ENCODE measurements at places on chromosomes 12 and 14.
A peak's percentile ranks its signal among the peaks of the same experiment; 100 is the strongest.

- DNase-seq, result no peak
These were observed 9.5 kb downstream of the OR10AD1 start for GRCh38 chr12:48193623-48194022.

- no peak for DNase-seq
These were observed 359.8 kb downstream of the BTG1 start for GRCh38 chr12:91785655-91786498.

- no peak for DNase-seq
These were observed 463.2 kb downstream of the BCL11B start for GRCh38 chr14:98808494-98809407.

- no peak for DNase-seq
These were observed 39.5 kb upstream of the DACT1 start for GRCh38 chr14:58598028-58598803.

DNA sequence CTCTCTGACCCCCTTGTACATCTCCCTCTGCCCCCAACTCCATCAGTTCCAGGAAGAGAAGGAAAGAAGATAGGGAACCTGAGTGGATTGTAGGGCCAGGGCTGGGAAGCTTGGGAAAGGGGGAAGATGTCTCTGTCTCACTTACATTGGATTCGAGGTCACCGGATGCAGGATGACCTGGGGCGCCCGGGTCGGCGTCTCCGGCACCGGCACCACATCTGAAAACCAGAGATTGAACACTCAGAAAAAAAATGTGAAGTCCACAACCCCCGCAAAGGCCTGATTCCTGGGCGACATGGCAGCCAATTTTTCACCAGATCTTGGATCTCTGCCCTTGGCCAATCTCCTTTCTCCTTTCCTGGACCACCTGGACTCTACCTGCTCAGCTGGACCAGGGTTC is 169.4 kb upstream of the NOS1 start:
- DNase-seq, result no peak

DNA sequence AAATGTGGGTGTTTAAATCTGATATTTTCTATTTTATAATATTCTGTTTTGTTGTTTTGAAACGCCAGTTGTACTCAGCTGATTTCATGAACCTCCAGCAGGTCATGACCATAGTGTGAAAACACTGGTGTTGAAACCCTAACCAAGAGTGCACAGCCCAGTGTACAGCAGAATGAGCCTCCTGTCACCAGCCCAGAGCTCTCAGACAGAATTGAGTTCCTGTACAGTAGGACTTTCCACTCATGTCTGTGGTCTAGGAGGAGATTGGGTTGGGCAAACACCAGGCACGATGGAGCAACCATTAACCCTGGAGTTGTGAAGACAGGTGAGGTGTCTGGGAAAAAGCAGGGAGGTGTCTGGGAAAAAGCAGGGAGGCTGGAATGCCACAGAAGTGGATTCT is 908.8 kb downstream of the VRK1 start:
- no peak for DNase-seq

DNA sequence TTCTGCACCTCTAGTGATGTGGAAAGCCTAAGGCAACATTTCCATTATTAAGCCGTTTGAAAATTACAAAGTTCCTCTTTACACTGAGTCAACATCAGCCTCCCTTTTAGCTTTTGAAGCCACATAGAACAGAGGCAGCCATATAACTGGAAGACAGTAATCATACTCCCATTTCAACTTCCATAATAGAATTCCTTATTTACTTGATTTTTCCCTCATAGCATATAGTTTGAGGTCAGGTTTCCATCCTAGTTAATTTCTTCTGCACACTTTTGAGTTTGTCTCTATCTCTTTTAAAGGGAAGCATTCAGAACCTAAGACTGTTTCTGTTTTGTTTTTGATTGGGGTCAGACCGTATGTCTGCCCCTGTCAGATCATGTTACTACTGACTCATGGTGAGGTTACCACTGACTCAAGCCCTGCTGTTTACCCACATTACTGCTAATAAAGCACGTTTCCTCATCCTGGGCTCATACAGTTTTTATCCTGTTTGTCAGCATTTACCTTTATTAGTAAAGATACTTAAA is 161.0 kb downstream of the SLC38A4 start:
- no peak for DNase-seq

DNA sequence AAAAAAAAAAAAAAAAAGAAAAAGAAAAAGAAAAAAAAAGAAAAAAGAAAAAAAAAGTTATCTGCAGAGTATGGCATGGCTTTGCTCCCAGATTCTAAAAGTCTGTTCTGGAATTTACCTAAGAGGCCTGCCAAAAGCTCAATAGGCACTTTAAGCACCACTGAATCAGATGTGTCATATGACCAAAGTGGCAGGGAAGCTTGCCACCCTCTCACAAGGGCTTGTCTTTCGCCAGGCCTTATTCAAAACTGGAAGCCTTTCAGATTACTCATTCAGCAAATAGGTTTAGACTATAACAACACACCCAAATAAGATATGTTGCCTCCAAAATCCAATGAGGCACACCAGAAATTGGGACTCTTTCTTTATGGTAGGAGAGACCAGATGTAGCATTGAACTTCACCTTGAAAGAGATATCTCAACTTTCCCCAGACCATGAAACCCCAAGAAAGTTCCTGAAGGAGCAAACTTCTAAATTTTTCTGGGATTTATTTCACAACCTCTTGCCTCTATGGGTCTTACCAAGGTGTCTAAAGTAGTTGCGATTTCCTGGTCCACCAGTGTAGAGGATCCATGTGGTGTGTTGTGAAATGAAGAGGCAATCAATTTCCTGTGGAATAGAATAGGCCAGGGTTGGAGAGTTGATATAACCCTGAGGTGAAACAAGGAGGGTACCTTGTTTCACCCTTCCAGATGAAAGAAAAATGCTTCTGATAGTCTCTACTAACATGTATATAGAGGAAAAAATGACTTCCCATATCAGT is 218.8 kb downstream of the DAD1 start:
- DNase-seq, result no peak

- DNase-seq, result no peak
These were observed 191.9 kb downstream of the NUBPL start for GRCh38 chr14:31752867-31753661.

GRCh38 chr12:97595936-97596335 is 133.3 kb downstream of the RMST start:
- no peak for DNase-seq

DNA sequence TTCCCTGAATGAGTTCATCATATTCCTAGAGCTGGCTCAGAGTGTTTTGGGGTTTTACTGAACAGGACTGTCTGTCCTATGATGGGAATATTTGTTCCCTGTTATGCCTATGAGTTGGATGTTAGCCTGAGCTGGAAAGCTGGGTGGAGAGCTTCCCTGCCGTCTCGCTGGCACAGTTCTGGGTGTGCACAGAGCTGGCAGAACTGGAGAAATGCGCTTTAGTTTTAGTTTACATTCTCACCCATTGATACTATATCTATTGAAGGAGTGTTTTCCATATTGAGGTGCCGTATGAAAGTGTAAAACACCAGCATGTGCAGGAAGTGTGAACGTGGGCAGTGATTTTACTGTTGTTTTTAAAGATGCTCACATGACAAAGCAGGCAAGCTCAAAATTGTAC is 462.3 kb downstream of the EGLN3 start:
- DNase-seq, result no peak

DNA sequence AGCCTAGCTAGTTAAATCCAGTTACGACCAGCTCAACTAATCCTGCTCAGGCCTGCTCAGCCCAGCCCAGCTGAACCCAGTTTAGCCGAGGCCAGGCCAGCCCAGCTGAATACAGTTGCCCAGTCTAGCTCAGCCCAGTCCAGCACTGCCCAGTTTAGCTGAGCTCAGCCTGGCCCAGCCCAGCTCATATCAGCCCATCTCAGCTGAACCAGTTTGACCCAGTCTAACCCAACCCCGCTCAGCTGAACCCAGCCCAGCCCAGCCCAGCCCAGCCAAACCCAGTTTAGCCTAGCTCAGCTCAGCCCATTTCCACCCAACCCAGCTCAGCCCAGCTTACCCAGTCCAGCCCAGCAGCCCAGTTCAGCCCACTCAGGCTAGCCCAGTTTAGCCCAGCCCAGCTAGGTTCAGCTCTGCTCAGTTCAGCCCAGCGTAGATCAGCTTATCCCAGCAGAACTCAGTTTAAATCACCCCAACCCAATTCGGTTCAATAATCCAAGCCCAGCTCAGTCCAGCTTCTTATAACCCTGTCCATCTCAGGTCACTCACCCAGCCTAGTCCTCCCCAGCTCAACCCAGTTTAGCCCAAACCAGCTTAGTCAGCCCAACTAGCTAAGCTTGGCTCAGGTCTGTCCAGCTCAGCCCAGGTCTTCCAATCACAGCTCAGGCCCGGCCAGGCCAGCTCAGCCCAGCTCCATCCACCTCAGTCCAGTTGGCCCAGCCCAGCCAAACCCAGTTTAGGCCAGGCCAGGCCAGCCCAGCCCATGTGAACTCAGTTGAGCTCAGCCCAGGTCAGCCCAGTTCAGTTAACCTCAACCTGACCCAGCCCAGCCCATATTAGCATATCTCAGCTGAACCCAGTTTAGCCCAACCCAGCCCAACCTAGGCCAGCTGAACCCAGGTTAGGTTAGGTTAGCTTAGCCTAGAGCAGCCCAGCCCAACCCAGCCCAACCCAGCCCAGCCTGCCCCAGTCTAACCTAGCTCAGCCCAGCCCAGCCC is 76.7 kb downstream of the TMEM121 start:
- no peak for DNase-seq

GRCh38 chr12:47604221-47604873 is 101.5 kb downstream of the RPAP3 start:
- no peak for DNase-seq

DNA sequence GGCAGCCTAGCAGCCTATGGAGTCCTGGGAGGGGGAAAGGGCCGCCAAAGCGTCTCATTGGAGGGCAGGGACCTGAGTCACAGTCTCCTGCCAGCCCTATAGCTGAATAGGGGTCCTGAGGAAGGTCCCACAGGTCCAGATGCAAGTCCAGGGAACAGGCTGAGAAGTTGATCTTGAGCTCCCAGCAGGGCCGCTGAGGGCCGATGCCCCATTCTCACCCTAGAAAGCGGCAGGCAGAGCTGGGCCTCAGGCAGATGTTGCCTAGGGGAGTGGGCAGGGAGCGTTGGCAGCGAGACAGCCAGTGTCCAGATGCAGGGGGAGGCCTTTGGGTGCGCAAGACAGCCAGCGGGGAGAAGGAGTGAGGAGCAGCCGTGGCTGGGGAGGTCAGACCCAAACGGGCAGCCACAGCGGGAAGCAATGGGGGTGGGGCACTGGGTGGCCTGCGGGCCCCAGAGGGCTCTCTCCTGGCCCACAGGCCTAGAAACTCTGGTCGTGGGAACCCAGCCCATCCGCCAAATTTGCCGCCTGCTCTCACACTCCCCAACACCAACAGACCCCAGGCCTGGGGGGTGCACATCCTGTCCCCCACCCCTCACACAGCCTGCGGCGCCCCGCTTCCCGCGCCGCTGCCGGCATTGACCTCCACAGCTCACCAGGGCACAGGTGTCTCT is 1.1 kb downstream of the HDAC7 start:
- DNase-seq, result no peak

DNA sequence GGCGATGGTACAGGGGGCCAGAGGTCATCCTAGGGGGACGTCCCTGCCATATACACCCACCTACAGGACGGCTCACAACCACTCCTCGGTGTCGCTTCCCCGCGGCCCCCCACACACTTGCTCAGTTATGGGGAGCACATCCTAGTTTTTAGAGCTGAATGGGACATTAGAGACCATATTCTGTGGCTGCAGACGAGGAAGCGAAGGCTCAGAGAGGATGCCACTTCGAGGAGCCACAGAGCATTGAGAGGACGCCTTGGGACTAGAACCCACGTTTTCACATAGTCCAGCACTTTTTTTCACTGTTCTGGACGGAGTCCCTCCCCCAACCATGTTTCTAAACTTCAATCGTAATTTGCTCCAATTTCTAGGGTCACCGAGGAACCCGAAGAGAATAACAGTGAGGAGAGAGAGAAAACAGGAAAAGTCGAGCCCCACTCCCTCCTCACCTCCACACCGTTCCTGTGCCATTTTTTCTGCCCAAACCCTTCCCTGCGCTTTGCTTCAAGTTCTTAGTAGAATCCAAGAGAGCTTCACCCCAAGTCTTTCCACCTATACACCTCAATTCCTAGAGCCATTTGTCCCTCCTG is 641 bp upstream of the ASCL1 start:
- DNase-seq, result no peak

DNA sequence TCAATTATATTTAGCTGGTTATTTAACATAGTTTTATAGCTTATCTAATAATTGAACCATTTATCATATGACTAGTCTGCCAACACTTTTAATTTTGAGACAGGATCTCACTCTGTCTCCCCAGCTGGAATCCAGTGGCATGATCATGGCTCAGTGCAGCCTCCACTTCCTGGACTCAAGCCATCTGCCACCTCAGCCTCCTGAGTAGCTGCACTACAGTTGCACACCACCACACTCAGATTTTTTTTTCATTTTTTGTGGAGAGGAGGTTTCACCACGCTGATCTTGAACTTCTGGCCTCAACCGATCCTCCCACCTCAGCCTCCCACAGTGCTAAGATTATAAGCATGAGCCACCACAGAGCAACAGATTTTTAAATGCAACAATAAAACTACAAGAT is 151.4 kb upstream of the MDGA2 start:
- no peak for DNase-seq

GRCh38 chr12:113912760-113913329 is 53.3 kb downstream of the RBM19 start:
- peak; percentile 19 for DNase-seq

DNA sequence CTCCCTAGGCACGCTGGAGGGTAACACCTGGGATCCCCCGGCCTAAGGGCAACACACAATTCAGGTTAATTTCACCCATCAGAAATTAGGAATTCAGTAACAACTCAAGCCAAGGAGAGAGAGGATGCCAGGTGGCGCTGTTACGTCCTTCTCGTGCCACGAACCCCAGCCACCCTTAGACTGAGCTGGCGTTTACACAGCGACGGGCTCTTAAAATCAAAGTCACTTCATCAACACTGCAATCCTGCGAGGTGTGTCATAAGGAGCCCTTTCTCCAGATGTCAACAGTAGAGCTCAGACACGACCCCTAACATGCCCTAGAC is 110.6 kb upstream of the TMEM132D start:
- DNase-seq, result no peak

GRCh38 chr14:87628780-87629179 is 364.2 kb downstream of the GALC start:
- no peak for DNase-seq

- DNase-seq, result no peak
These were observed 6.5 kb upstream of the DRAM1 start for GRCh38 chr12:101870925-101871324.

GRCh38 chr12:8780389-8780788 is 42.0 kb upstream of the A2ML1 start:
- DNase-seq, result no peak

- no peak for DNase-seq
These were observed 728.9 kb upstream of the TBX3 start for GRCh38 chr12:115412831-115413230.

GRCh38 chr12:44816446-44817017 is 59.6 kb downstream of the NELL2 start:
- no peak for DNase-seq

Data from stimulated activated CD4-positive, alpha-beta T cell treated with anti-CD3 and anti-CD28 coated beads, Interleukin-1b, Interleukin-23, amount 100 ng/mL, for 24 hours (primary cell).